ENCODE measurements at places on chromosomes 3 and 15.

GRCh38 chr3:64741341-64741740 lies 53.5 kb upstream of the ADAMTS9 start:
- DNase-seq = no peak

GRCh38 chr3:17336291-17336690 lies 406.1 kb downstream of the TBC1D5 start:
- DNase-seq = no peak

DNA sequence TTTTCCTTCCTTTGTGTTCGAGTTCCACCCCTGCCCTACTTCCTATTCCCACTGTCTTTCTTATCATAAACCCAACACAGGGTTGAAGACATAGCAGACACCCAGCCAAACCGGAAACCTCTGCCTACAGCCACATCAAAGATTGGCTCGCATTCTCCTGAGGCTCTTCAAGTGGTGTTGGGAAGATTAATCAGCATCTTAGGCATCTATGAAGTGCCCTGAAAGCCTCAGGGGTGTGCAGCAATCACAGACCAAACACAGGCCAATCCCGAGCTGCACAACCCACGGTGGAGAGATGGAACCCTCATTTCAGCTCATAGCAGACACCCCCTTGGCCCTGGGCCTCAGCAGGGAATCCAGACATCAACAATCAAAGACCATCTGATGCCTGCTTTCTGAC lies 255.9 kb downstream of the XXYLT1 start:
- DNase-seq = no peak

DNA sequence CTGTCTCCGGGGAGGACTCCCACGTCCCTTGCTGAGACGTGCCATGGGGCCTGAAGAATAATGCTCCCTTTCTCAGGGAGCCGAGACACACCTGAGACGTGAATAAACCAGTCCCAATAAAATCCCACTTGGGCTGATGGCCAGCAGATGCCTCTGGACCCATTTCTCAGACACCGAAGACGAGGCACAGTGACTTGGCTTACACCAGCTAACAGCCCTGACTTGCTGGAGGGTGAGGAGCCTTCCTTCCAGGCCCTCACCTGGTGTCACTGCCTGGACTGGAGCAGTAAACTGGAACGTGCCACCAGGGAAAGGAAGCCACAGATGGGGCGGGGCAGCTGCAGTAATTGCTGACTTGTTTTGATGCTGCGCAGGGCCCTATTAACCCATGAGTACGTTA lies 189.7 kb downstream of the PDZRN3 start:
- DNase-seq = no peak

DNA sequence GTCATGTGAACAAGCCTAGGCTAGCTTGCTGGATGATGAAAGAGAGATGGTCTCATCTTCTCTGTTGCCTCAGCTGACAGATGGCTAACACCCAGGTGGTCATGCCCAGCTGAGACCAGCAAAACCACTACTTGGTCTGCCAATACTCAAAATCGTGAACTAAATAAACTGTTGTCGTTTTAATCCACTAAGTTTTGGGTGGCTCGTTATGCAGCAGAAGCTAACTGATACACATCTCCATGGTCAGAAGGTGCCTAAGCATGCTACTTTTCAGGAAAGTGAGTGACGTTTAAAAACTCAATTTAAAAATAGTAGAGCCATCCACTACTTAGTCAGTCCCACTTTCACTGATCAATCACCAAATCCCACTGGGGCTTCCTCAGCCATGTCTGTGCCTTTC lies 52.8 kb downstream of the CCR4 start:
- no peak for DNase-seq

All from stimulated activated CD4-positive, alpha-beta T cell treated with anti-CD3 and anti-CD28 coated beads, Interleukin-12 subunit alpha, Interleukin-12 subunit beta, amount 100 ng/mL, for 24 hours (primary cell).